ENCODE measurements at places on chromosomes 1 and 21.

DNA sequence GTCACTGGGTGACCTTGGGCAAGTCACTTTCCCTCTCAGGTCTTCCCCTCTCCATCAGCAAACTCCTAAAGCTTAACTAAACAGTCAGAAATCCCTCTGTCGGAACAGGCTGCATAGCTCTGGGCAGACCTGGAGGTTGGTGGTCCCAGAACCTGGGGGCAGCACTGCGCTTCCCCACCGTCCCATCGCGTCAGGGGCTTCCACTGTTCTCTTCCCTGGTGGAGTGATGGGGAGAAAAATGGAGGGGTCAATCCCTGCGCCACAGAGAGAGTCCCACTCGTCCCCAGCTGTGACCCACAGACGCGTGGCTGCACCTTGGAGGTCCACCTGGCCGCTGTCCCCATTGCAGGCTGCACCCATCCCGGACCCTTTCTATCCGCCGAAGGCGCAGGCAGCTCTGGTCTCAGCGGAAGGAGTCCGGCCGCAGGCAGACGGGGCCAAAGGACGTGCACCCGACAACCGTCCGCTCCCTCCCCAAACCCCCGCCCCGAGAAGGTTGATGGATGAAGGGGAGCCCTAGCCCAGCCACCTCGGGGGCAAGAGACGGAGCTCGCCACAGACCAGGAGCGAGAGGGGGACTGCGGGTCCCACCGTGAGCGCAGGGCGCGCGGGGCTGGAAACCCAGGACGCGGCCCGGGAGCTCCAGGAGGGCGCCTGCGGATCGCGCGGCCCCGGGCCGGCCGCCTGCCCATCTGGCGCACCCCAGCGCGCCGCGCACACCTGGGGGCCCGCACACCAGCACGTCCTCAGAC lies 588 bp upstream of the WNT3A start:
- no peak for DNase-seq

DNA sequence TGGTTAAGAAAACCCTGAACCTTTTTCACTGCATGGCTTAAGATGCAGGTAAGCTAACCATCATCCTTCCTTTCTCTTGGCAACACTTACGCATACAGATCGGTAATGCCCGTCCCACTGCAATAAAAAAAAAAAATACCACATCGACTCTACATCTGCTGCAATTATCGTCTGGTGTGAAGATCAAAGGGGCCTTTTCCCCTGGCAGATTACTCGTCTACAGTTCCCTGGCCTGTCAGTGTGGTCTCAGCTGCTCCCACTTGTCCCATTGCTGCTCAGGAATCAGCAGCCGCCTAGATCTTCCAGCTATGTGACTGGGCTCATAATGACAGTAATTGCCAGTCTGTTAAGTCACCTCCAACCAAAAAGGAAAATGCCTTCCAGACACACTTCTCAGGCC lies 133.1 kb downstream of the SETD4 start:
- no peak for DNase-seq

GRCh38 chr1:30005972-30006619 lies 717.3 kb downstream of the MATN1 start:
- DNase-seq: no peak

- DNase-seq: no peak
Measured at GRCh38 chr1:1310109-1310385, 1.6 kb downstream of the PUSL1 start.

DNA sequence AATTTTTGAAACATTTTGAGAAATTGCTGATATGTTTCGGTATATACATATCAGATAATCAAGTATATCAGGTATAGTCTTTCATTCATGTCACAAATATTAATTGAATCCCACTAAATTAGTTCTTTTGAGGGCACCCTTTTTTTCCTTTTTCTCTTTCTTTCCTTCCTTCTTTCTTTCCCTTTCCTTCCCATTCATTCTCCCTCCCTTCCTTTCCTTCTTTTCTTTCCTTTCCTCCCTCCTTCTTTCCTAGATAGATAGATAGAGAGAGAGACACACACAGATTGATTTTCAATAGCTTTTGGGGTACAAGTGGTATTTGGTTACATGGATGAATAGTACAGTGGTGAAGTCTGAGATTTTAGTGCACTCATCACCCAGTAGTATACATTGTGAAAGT lies 5.7 kb downstream of the NSL1 start:
- DNase-seq: no peak

DNA sequence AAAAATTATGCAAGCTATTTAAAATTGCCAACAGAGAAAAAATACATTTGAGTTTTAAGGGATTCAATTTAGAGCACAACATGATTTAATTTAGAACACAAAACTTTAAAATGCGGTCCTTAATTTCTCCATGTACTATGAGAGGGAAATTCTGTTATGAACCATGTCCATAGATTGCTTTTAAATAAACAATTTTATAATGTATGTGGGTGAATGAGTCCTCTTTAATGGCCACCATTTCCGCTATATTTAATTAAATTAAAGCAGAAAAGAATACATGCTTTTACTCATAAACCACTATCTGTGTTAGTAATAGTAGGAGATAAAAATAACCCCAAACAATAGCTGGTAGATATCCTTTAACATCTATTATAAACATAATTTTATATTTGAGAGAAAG lies 914.6 kb downstream of the LTN1 start:
- DNase-seq: no peak

DNA sequence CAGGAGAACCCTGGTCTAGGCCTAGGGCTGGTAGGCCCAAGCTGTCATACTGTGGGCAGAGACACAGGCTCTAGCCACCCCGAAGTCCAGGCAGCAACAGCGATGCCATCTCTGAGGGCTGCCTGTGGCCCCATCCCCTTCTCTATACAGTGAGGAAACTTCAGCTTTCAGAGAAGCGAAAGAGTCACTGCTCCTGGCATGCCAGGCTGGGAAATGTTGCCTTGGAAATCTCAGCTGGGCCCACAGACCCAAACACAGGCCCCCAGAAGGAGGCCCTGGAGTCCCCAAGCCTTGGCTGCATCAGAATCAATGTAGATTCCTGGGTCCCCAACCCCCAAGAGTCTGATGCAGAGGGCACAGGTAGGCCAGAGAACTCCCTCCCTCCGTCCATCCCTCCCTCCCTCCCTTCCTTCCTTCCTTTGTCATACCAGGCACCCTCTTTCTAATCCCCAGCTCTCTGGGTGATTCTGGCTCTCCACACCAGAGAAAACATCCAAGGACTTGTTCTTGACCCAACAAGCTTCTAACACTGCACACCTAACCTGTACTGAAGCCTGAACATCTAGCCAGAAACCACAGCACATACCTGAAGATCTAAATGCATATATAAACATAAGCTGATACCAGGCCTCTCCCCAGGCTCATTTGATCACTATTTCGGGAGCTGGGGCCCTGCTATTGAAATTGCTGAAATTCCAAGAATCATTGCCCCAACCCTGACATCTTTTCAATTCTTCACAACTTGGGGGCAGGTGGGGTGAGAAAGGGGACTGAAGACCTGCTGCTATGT lies 143.2 kb upstream of the EDN2 start:
- no peak for DNase-seq

DNA sequence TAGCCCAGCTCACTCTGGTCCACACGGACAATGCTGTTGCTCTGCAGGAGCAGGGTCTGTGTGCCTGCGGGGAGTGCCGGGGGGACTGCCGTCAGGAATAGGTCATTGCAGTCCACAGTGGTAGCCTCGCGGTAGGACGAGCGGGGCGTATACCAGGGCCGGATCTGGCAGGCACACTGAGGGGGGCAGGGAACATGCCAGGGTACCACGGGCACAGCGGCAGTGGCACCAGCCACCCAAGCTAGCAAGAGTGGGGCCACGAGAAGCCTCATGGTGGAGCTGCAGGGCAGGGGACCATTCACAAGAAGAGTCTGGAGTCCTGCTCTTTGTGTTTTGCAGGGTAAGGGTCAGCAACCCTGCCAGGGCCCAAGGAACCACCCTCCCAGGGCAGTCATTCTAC lies 65.8 kb downstream of the LRRN2 start:
- DNase-seq: no peak

DNA sequence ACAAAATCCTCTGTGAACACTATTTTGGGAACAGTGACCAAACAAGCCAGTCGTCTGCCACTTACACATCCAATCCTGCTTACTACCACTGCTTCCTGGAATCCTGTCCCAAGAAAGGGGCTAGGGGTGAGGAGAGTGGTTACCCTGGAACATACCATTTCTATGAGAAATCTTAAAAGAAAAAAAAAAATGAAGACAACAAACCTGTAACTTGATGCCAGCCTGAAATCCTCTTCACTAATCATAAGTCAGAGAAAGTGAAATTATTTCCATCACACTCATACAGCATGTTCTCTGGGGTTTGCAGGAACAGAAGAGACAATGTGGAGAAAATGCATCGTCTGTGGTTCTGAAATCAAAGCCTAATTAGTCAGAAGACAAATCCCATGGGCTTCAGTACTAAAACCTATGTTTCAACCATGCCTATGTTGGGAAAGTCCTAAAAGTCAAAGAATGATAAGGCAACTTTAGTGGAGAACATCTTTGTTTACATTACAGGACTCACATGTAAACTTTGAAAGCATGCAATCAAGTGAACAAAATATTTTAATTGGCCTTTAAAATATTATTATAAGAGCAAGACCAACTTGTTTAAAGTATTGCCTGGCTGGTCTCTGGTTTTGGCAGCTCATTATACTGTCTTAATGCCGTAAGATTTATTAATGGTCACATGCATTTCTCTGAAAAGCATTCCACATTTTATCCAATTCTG lies 220.7 kb downstream of the LTN1 start:
- no peak for DNase-seq

GRCh38 chr1:66367369-66367768 lies 166.6 kb upstream of the SGIP1 start:
- DNase-seq: no peak

DNA sequence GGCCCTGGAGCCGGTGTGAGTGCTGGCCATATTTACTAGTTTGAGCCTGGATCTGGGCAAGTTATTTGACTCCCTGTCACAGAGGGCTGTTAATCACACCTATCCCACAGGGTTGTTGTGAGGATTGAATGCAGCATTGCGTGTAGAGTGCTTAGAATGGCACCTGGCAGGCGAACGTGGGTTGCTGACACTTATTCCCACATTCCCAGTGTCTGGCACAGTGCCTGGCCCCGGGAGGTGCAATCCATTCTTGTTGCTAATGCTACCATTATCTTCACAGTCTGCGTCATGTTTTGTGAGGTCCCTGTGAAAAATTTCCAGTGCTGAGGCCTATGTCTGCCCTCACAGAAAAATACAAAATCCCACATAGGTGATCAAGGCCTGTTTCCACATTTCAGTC lies 66.1 kb downstream of the CD2 start:
- DNase-seq: no peak

- DNase-seq: no peak
Measured at GRCh38 chr1:7060745-7061144, 275.5 kb downstream of the CAMTA1 start.

DNA sequence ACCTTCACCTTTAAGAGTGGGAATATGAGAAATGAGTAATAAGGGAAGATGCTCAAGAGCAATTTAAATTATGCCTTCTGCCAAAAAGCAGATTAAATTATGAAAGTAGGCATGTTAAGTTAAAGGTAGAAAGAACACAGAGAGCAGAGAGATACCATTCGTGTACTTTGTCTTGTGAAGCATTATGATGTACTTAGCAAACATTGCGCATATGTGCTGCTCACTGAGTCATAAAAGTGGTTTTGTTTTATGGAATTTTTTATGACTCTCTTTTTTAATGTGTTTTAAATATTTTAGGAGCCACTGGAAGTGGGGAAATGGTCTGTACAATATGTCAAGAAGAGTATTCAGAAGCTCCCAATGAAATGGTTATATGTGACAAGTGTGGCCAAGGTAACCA lies 35.3 kb downstream of the MTF2 start:
- no peak for DNase-seq

- peak; percentile 49 for DNase-seq
Measured at GRCh38 chr1:160767395-160768294, 28.3 kb upstream of the LY9 start.

GRCh38 chr1:30773722-30774358 lies 16.3 kb upstream of the LAPTM5 start:
- DNase-seq: no peak

GRCh38 chr1:31699341-31699891 lies 4.4 kb downstream of the COL16A1 start:
- DNase-seq: no peak

DNA sequence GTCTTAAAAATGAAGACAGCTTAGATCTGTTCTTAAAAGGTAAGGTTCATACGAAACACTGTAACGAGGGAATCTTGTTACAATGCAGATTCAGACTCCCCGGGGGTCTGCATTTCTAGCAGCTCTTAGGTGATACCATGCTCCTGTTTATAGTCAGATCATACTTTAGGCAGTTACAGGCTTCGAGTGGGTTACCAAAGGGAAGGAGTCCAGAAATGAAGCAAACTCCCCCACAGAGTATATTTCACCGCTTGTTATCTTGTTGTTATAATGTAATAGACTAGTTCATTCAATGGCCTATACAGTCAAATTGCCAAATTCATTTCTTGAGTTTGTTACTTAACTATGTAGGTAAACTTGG lies 601.1 kb downstream of the USP25 start:
- DNase-seq: no peak

DNA sequence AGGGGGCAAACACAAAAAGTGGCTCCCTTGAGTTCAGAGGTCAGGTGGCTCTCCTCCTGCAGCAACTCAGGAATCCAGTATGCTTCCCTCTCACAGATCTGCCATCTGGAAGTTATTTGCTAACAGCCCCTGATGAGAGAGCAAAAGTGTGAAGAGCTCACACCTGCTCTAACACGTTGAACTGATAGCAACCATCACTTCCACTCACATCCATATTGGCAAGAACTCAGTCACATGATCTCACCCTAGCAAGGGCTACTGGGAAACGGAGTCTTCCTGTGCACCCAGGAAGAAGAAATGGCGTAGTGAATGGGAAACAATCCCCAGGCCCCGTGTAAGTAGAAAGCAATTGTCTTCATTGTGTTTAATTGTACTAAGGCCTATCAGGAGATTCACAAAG lies 20.7 kb upstream of the SLC45A1 start:
- no peak for DNase-seq

DNA sequence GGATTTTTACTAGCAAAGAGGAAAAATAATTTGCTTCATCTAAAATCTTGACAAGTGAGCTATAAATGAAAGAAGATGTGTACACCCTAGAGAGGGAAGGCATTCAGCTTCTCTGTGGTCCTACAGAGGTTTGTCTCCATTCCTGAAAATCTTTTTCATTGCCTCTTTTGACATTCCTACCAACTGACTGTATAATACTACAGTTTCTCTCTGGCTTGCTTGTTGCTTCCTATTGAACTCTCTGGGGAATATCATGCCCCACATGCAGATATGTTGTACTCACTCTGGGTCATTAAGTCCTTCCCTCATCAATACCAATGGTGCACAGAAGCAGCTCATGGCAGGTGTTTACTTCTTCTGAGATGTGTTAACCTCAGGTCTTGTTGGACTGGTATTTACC lies 371.2 kb upstream of the PLXNA2 start:
- no peak for DNase-seq

DNA sequence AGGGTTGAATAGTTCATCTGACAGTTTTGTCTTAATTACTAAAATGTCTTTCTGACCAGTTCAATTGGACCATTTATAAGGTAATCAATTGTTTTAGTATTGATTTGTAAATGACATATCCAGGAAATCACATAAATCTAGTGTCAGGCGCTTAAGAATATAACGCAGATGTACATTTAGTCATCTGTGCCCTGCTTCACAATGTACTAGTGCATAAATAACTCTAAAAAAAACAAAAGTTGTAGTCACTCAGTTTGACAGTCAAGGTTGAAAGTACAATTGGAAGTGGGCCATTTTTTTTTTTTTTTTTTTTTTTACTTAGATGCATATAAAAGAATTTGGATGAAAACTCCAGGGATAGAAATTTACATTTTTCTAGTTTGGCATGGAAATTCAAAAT lies 490.4 kb downstream of the PTPRC start:
- no peak for DNase-seq
